Stomach (tissue), 19 donors: ENCODE measurements at places on chromosomes 2 and 18. TPM values are rescaled to one million over a fixed set of nuclear protein-coding genes. Genes with fewer than 3 reads are reported as not detected.

DNA sequence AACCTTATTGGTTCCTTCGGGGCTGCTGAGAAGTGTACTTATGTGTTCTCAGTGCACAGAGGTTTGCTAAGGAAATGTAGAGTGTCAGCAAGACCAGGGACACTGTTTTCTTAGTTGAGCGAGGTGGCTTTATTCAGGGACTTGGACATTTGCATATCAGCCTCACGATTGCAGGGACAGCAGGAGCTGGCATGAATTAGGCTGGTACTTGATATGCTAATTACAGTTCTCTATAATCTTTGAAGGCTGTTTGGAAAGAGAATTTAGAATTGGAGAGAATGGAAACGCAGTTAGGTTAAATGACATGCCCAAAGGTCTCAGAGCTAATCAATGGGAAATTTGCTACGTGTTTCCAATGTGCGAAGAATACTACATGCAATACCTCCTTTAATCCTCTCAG, 18.7 kb upstream of the MTCL1 start:
- no peaks in the 10 kb centered on the region for H3K27me3 ChIP-seq
- H3K27ac ChIP-seq = no peak overlapping the region
- H3K4me3 ChIP-seq = no peak overlapping the region
- no peak for DNase-seq

GRCh38 chr2:223890721-223891120, 53.3 kb upstream of the AP1S3 start:
- H3K27me3 ChIP-seq = no peaks in the 10 kb centered on the region
- no peak overlapping the region for H3K4me3 ChIP-seq
- DNase-seq = no peak
- no peak overlapping the region for H3K27ac ChIP-seq
- H3K4me1 ChIP-seq = no peaks in the 10 kb centered on the region
- H3K36me3 ChIP-seq = peaks cover 82% of the 10 kb centered on the region

- H3K27ac ChIP-seq = peak overlapping the region; percentile 84
- no peaks in the 10 kb centered on the region for H3K27me3 ChIP-seq
- H3K36me3 ChIP-seq = peaks cover 25% of the 10 kb centered on the region
- no peak overlapping the region for H3K4me3 ChIP-seq
- DNase-seq = no peak
- H3K4me1 ChIP-seq = peaks cover 36% of the 10 kb centered on the region
These were observed 35.4 kb downstream of the DGKD start for GRCh38 chr2:233389601-233390125.

DNA sequence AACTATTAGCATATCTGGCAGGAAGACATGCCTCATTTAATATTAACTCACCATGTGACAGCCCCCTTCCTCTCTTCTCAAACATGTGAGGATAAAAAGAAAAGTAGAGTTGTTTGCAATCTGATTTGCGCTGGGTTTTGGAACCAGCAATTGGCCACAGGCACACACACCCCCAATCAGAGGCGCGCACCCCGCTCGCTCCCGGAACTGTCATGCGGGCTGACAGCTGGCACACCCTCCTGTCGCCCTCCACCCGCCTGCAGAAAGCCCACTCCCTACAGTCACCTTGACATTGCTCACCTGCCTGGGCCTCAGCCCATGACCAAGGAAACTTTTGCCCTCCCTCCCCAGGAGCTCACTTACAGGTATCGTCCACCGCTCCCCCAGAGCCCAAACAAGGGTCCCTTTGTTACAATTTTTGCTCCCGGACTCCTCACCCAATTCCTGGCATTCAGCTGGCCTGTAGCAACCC, 1.1 kb downstream of the COBLL1 start:
- no peaks in the 10 kb centered on the region for H3K27me3 ChIP-seq
- H3K36me3 ChIP-seq = no peaks in the 10 kb centered on the region
- peak overlapping the region; percentile 69 for H3K4me3 ChIP-seq

GRCh38 chr2:188819792-188820191, 154.4 kb upstream of the COL3A1 start:
- no peak overlapping the region for H3K27ac ChIP-seq
- no peak overlapping the region for H3K4me3 ChIP-seq
- no peaks in the 10 kb centered on the region for H3K4me1 ChIP-seq
- no peak for DNase-seq
- H3K36me3 ChIP-seq = no peaks in the 10 kb centered on the region

GRCh38 chr18:48841381-48842258, 109.1 kb downstream of the SMAD7 start:
- peaks cover 7% of the 10 kb centered on the region for H3K36me3 ChIP-seq
- H3K27me3 ChIP-seq = no peaks in the 10 kb centered on the region
- H3K27ac ChIP-seq = peak overlapping the region; percentile 78
- no peak for DNase-seq
- H3K4me3 ChIP-seq = no peak overlapping the region

DNA sequence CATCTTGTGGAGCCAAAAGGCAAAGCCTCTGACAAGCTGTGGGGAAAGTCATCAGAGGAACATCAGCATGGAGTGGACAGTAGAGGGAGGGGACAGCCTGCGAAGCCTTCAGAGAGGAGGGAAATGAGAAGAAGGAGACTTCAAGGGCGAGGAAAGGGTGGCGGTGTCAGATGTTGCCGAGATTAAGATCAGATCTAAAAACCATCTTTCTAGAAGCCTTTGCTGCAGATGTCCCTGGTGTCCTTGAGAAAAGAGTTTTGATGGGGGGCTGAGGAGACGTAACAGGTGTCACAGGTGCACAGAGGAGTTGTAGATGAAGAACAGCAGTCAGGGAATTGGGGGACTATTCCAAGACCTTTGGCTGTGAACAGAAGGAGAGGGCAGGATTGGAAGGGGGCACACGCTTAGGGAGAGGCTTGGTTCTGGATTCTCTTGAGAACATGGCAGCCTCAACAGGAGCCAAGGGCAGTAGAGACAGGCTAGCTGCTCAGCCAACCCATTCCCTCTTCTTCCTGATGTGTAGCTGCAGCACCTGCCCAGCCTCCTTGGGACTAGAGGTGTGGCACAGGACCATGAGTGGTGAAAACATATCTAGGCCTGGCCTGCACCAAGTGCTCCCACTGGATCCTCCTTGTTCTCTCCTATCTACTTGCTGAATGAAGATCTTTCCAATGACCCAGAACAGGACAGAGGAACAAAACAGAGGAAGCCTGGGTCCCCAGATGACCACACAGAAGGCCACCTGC, 22.7 kb upstream of the NCL start:
- no peaks in the 10 kb centered on the region for H3K36me3 ChIP-seq
- no peak overlapping the region for H3K4me3 ChIP-seq
- H3K27me3 ChIP-seq = no peaks in the 10 kb centered on the region

The KIDINS220 gene
- total RNA-seq = 86.2 TPM

DNA sequence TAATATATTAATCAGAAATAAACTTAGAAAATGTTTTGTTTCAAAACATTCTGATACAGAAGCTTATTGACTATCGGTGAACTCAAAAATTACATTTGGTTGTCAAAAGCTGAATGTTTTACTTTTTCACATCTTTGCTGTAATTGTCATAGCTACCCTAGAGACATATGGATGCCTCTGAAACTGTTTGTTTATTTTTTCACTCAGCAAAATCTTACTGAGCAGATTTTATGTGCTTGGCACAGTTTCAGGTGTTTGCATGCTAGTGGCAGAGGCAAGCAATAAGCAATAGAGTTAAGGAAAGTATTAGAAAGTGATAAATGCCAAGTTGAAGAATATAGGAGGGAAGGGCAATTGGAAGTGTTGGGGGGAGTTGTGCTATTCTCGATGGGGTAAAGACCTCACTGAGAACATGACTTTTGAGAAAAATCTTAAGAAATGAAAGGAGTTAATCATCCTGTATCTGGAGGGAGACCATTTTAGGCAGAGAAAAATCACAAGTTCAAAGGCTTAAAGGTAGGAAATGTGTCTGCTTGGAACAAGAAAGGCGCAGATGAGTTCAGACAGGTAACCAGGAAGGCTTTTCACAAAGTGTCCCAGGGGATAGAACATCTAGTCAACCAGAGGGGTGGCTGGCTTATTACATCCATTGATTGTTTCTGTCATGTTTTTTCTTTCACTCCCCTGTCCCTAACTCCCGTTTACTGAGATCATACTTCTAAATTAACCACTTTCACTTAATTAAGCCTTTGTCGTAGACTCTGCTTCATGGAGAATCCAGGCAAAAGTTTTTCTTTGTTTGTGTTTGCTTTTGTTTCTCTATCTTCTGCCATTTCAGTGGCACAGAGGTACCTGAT, 27.2 kb upstream of the COBLL1 start:
- H3K4me1 ChIP-seq = peaks cover 6% of the 10 kb centered on the region
- no peak overlapping the region for H3K4me3 ChIP-seq
- no peaks in the 10 kb centered on the region for H3K27me3 ChIP-seq
- no peak overlapping the region for H3K27ac ChIP-seq
- H3K36me3 ChIP-seq = no peaks in the 10 kb centered on the region

GRCh38 chr2:61785583-61785982, 68.3 kb downstream of the FAM161A start:
- no peaks in the 10 kb centered on the region for H3K27me3 ChIP-seq
- no peak for DNase-seq
- H3K36me3 ChIP-seq = no peaks in the 10 kb centered on the region
- H3K27ac ChIP-seq = no peak overlapping the region
- no peak overlapping the region for H3K4me3 ChIP-seq
- H3K4me1 ChIP-seq = no peaks in the 10 kb centered on the region

- H3K27ac ChIP-seq = no peak overlapping the region
- H3K27me3 ChIP-seq = no peaks in the 10 kb centered on the region
- H3K36me3 ChIP-seq = no peaks in the 10 kb centered on the region
- peaks cover 7% of the 10 kb centered on the region for H3K4me1 ChIP-seq
- no peak overlapping the region for H3K4me3 ChIP-seq
- DNase-seq = no peak
These were observed 37.3 kb upstream of the TANK start for GRCh38 chr2:161122772-161123530.

The IL36B gene
- total RNA-seq = not detected

DNA sequence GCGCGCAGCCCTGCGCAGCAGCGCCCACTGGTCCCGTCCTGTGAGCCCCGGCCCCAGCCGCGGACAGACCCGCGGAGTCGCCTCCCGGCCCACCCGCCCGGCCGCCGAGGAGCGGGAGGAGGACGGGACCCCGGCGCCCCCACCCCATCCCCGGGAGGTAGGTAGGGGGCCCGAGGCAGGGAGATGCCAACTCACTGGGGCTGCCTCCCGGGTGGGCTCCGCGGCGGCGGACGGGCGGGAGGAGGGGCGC, 160 bp downstream of the SPTBN1 start:
- H3K27ac ChIP-seq = peak overlapping the region; percentile 93
- H3K27me3 ChIP-seq = peaks cover 18% of the 10 kb centered on the region
- H3K4me3 ChIP-seq = peak overlapping the region; percentile 87
- H3K36me3 ChIP-seq = no peaks in the 10 kb centered on the region
- peaks cover 51% of the 10 kb centered on the region for H3K4me1 ChIP-seq
- no peak for DNase-seq
